ENCODE measurements at places on chromosomes 3 and 15.

DNA sequence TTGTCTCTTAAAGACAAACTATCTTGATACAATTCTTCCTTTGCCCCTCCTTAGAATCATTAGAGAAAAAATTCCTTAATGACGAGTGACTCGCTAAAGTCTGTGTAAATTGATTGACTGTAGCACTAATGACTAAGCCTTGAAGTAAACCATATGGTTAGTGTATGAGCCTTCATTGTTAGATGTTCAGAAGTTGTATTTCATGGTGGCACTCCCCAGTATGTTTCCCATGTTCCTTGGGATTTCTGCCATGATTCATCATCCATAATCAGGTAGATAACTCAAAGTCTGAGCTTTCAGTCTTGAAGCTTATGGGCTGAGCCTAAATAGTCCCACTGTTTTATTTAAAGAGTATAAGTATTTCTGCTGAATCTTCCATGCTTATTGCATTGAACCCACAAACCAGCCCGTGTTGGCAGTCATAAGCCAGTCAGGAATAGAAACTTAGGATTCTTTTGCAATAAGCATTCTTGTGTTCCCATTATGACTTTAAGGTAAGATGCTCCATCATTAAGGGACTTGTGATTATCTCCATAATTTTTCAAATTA is 371.2 kb upstream of the RARB start:
- DNase-seq, result no peak

- DNase-seq, result no peak
Measured at GRCh38 chr15:99923711-99924110, 190.5 kb upstream of the LYSMD4 start.

DNA sequence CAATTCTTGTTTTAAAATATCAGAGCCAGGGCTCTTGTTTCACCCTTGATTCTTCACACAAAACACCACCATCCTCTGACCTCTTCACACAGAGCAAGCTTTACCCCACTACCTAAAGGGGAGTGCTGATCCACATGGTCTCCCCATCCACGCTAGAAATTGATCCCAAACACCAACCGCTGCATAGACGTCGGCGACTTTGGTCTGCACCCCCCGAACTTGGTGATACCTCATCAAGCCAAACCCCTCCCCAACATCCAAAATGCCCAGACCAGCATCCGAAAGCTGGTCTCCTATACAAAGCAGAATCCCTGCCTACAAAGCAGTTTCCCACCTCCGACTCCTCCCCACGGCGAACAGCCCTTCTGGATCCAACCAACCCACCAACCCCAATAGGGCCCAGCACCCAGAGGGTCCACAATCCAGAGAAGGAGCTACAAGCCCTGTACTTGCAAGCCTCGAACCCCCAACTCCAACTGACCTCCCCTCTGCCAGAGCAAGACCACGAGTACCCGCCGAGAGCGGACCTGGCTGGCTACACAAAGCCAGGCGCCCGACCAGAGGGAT is 25.8 kb upstream of the MTHFS start:
- DNase-seq, result no peak

DNA sequence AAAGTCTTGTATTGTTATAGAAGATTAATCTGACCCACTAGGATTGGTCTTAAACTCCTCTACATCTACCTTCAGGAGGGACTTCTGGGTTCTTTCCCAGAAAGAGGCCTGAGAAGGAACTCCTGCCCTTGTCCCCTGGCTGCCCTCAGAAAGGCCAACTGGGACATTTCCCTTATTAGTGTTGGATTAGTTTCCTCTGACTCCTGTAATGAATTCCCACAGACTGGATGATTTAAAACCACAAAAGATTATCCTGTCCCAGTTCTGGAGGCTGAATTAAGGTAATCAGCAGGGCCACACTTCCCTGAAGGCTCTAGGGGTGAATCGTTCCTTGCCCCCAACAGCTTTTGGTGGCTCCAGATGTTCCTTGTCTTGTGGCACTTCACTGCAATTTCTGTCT is 102.8 kb upstream of the NMNAT3 start:
- DNase-seq, result no peak

DNA sequence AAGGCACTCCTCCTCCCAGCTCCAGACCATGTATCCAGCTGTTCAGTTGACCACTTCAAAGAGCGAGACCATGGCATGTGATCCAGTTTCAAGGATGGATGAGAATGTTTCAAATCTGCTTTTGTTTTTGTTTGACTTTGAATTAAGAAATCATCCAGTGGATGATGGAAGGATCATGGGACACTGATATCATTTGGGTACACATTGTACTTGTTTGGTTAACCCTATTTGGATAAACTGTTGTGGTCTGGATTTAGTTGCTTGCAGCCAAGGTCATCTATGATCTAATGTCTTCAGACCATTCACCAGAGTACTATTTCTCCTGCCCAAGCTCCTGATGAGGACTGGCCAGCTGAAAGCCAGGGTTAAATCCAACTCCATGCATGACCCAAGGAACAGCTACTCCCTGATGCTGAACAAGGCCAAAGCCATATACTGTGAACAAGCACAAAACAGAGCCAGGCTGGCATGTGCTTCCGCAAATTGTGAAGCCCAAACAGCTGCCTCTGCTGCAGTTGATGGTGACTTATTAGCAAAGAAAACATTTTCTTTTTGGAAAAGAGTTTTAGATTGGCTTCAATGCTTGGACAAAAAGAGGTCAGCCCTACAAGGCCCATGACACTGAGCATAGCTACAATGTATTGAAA is 5.2 kb upstream of the ADAMTS17 start:
- DNase-seq, result no peak

DNA sequence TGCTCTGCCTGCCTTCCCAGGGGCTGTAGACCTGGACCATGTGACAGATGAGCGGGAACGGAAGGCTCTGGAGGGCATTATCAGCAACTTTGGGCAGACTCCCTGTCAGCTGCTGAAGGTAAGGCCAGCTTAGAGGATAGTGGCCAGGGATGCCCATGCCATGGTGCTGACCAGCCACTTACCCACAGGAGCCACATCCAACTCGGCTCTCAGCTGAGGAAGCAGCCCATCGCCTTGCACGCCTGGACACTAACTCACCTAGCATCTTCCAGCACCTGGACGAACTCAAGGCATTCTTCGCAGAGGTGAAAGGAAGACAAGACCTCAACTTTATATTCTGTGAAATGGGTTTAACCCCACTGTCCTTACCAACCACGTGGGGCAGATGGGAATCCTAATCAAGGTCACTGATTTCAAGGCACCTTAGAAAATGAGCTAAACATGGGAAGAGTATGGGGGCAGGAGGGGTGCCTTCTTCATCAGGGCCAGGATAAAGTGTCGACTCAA is 26.7 kb downstream of the NBEAL2 start:
- no peak for DNase-seq

- DNase-seq, result no peak
Measured at GRCh38 chr3:114714237-114714636, 420.4 kb downstream of the TIGIT start.

DNA sequence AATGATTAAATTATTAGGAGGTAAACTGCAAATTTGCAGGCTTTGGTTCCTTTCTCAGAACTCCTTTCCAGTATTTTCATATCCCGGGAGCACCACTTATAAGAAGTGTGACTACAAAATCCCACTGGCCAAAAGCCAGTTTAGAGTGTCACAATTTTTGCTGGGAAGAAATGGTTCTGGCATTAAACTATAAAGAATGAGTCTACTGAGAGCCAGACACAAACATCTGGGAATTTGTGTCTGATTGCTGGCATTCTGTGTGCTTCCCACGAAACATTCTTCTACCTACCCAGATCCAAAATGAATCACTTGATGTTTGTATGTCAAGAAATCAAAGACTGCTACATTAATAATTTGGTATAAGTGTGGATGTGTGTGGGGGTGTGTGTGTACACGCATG is 82.8 kb downstream of the DUT start:
- no peak for DNase-seq

DNA sequence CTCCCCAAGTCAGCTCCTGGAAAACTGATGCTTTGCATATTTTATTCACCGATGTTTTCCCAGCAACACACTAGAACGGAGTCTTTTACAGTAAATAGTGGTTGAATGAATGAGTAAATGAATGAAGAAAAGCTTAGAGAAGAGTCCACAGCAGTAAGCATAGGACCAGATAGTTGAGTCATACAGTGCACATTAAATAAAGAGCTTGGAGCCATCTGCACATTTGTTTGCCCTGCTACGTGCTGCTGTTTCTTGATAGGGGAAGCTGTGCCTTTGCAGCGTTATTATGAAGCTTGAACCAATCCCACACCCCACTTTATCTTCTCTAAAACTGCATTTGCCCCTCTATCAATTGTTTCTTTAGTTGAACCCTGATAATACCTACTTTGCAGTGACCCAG is 1.2 kb downstream of the FAM98B start:
- no peak for DNase-seq

- DNase-seq, result no peak
Measured at GRCh38 chr15:40277471-40277870, 5.4 kb downstream of the ANKRD63 start.

GRCh38 chr3:57974796-57975388 is 33.3 kb upstream of the FLNB start:
- DNase-seq, result peak; percentile 99

- DNase-seq, result no peak
Measured at GRCh38 chr15:74393423-74393822, 26.0 kb upstream of the CYP11A1 start.

DNA sequence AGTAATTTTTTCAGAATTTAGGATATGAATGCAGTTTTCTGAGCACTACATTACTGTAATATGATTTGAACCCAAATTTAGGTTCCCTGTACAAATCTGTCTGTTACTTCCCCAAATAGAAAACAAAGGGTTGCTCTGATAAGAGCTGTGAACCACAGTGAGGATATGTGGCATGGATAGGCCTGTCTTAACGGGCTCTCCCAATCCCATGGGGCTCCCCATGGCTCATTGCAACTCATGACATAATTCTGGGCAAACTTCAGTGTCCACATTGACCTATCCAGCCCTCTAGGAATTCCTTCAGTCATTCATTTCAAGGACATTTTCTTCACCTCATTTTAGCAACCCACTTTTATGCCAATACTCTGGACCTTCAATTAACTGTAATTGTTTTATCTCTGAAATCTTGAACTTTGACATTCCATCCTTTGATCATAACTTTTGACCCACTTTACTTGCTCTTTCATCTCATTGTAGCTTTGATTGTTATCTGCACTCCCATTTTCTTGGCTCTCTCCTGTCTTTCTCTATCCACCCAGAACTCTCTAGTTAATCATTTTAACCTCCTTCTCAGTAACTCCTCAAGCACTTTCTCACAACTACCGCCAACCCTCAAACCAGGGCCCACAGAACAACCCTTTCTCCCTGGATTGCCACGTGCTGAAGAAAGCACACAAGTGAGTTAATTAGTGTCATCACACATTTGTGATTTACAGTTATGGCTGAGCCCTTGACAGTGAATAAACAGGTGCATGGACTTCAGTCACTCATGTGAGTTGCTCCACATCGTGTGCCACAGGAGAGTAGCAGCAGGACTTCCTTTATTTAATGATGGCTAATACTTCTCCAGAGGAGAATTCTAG is 94.9 kb upstream of the AADACL2 start:
- DNase-seq, result no peak

DNA sequence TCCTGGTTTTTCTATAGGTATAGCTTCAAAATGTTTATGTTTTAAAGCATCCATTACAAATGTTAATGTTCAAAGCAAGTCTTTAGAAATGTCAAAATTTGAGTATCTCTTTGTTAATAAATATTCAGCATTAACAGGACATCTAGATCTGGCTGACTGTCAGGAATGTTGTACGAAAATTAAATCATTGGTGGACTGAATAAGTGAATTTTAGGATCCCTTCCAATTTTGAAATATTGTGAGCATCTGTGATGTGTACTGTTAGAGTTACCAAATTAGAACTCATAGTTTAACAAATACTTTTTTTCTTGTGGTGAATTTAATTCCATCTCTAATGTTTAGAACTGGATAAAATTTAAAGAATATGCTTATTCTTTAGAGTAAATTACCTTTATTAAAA is 30.1 kb upstream of the CFAP20DC start:
- no peak for DNase-seq

DNA sequence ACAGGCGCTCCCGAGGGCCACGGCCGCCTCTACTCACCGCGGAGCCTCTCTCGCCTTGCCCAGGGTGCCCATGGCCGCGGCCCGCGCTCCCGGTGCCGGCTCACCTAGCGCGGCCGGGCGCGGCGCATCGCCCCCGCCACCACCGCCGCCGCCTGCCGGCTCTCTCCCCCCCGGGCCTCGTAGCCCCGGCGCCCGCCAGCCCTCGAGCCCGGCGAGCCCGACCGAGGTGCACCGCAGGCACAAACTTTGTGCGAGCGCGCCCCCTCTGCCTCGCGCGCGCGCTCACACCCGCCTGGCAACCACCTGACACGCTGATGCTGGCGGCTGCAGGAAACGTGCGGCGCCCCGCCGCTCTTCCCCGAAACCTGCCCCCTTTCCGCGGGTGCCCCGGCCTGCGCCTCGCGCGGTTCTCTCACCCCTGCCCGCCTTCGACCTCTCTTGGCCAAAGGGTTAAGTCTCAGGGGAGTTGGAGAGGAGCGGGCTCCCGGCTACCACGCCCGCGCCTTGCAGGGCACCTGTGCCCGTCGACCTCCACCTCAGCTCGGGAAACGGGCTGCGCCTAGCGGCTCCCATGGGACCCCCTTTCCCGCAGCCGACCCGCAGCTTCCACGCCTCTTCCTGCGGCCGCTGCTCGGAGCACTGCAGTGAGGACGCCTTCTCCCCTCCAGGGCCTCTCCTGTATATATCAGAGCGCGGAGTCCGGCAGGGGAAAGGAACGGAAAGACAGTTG is at the start of gene RASGRP1:
Gene RASGRP1, minus strand, starts transcription at position 258 of the 730 bp plus-strand sequence. Its CDS starts 186 bp downstream, at position 72.
- DNase-seq, result no peak

DNA sequence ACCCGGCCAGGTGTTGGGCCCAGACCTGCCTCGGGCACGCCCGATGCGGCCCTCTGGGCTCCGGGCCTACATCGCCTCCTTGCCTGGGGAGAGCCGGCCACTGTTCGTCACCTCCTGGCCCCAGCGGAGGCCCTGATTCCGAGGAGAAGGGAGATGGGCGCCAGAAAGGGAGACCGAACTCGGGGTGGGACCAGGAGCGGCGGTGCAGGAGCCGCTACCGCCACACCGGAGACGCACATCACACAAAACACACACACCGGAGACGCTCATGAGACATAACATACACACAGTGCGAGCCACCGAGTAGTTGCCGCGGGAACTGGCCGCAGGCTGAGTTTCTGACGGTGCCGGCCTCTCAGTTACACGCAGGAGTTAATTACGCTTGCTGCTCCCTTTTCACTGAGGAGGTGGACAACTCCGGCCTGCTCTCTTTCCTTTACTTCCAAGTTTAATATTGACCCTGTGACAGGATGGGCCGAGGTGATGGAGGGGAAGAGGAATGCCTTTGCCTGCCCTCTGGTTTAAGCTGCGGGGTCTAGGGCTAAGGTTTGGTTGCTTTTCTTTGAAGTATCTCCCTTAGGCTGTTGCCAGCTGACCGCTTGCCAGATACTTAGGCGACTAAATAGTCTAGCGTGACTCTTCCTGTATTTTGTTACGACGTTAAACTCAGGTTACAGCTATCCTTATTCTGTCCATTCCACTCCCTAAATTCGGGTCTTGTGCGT is 570 bp downstream of the PCNP start:
- DNase-seq, result peak; percentile 51

GRCh38 chr3:12840591-12841148 is 695 bp downstream of the RPL32 start:
- DNase-seq, result no peak

Data from HS-27A (cell line).